ENCODE measurements at places on chromosomes 4 and X.
A peak's percentile ranks its signal among the peaks of the same experiment; 100 is the strongest.

DNA sequence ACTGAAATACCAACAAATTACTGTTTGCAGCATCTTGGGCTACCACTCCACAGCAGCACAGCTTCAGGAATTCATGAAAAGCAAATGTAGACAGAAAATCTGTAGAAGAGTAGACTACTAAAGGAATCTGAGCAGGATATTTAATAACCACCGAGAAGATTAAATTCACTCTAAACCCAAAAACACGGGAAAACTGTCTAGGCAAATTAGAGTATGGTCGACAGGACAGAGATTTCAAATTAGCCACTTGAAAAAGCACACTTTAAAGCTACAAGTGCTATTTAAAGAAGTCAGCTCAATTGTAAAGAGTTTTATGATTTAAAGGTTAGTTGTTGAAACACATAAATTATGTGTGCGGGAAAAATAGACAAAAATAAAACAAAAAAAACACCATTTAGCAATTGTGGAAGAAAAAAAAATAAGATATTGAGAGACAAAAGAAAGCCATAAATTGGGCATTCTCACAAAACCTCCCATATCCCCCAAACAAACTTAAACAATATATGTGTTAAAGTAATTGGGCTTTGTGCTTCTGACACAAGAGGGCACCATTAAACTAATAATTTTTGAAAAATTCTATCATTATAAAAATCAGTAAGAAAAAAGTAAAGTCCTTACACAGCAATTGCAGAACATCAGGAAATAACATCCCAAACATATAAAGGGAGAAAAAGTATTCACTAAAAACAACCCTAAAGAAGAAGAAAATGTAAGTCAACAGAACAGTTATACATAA is 880.8 kb downstream of the TECRL start:
- DNase-seq = no peak

GRCh38 chr4:2091990-2092668 is 33.0 kb downstream of the NAT8L start:
- no peak for DNase-seq

- no peak for DNase-seq
Measured at GRCh38 chr4:16116019-16116418, 32.2 kb upstream of the PROM1 start.

- DNase-seq = no peak
Measured at GRCh38 chrX:150573702-150574101, 5.3 kb downstream of the MTM1 start.

GRCh38 chrX:48508400-48509244 is at the start of gene PORCN:
PORCN (plus strand) TSS chrX:48508992; CDS start chrX:48509821, 829 bp downstream.
- peak; percentile 66 for DNase-seq

DNA sequence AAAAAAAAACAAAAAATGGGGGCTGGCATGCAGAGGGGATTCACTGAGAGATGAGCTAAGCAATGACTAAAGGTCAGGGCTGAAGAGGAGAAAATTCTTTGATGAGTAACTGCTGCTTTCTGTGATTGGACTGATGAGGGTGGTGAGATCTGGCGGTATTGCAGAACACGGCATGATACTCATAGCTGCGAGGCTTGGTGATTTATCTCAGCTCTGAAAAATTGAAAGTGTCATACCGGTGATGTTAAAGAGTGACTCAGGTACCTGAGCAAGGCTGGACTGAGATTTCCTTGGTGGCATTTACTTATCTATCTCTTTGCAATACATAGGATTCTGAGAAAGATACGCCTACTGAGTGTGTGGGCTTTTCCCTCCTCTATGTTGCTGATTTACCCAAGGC is 204.1 kb upstream of the DDX53 start:
- DNase-seq = no peak

DNA sequence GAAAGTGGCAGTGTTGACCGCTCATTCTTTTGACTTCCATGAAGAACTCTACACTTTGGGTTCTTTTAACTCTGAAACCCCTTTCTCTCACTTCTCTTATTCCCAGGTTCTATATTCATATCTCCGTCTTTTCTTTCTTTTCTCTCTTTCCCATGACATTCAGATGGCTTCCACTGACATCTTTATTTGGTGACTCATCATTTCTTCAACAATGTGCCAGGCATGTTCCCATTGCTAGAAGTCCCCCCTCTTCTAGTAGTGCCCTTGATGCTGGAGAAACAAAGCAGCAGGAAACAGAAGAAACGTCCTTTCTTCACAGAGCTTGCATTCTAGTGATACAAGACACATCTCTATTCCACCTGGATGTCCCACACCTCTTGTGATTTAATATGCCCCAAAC is 33.3 kb downstream of the PKD2 start:
- DNase-seq = no peak

DNA sequence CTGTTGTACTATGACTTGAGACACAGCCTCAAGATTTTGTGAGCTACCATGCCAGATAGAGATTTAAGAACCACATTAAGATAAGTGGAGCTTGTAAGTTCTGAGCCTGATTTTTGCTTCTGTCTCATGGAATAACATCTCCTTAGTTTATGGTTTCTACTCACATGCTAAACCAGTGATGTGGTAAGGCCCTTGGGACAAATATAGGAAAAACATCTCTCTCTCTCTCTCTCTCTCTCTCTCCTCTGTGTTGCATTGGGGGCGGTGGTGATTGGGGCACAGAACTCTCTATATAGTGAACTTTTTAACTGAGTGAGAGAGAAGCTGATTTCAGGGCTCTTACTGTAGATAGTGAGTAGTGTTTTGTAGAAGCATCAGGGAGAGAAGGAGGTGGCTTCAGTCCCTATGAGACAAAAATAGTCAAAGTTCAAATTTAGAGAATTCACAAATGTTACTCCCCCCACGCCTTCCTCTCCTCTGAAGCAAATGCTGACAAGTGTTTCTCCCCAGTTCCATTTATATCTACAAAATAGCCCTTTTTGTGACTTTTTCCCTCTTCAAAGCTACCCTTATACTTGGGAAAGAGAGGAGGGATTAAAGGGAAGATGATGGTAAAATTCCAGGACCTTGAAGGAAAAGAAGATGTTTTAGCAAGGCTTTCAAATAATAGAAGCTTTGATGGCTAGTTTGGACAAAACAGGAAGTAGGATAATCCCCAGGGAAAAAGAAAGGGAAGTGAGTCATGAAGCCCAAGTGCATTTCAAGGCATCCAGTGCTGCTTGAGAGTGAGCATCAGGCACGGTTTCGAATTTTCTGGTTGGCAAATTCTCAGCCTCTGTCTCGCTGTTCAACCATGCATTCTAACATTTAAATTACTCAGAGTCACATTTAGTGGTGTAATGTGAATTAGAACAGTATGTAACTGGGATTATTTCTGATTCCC is 134.3 kb upstream of the AP1S2 start:
- DNase-seq = no peak

DNA sequence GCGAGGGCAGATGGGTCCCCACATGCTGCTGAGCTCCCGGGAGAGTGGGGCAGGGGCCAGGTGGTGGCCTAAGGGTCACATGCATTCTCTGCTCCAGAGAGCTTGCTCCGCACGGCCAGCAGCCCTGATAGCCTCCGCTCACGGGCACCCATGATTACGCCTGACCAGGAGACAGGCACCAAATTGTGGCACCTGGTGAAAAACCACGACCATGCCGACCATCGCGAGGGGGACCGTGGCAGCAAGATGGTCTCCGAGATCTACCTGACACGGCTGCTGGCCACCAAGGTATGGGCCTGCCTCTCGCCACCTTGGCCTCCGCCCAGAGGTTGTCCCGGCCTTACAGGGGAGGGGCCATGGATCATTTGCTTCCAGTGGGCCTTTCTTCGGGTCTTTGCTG is 9.2 kb downstream of the LAGE3 start:
- DNase-seq = no peak

GRCh38 chr4:147370473-147370872 is 110.4 kb upstream of the EDNRA start:
- DNase-seq = no peak

- no peak for DNase-seq
Measured at GRCh38 chrX:19057856-19058255, 64.4 kb downstream of the ADGRG2 start.

Measured in stimulated activated CD4-positive, alpha-beta T cell treated with anti-CD3 and anti-CD28 coated beads, TNF-alpha, amount 100 ng/mL, for 1 hour (primary cell).